GM04503 (cell line): ENCODE measurements at places on chromosomes 1 and 21.
A peak's percentile ranks its signal among the peaks of the same experiment; 100 is the strongest.

DNA sequence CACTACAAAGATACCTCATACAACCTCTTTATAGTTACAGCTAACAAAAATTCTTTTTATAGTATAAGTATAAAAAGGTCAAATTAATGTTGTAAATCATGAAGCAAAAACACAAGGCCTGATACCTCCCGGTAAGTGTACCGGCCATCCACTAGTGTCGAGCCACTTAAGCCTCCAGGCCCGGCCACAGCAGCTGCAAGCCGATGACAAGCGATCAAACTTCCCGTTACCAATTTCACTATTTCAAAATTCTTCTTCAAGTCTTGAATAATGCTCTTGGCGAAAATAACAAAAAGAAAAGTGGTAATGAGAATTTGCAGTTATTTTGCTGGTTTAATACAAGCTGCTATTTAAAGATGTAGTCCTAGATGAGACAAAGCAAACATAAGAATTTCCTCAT, 67.6 kb downstream of the USP24 start:
- no peak for DNase-seq

DNA sequence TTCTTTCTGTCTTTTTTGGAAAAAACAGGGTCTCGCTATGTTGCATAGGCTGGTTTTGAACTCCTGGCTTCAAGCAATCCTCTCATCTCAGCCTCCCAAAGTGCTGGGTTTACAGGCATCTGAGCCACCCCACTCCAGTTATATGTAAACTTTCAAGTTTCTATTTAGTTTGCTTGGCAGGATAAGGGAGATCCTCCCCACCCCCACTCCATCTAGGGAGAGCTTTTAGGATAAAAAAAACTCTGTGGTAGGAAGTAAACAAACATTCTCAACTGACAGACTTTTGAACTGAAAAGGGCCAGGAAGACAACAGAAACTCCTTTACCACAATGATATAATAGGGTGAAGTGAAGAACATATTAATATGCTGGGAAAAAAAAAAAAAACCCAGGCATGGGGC, 41.0 kb upstream of the ZNF326 start:
- DNase-seq: no peak

DNA sequence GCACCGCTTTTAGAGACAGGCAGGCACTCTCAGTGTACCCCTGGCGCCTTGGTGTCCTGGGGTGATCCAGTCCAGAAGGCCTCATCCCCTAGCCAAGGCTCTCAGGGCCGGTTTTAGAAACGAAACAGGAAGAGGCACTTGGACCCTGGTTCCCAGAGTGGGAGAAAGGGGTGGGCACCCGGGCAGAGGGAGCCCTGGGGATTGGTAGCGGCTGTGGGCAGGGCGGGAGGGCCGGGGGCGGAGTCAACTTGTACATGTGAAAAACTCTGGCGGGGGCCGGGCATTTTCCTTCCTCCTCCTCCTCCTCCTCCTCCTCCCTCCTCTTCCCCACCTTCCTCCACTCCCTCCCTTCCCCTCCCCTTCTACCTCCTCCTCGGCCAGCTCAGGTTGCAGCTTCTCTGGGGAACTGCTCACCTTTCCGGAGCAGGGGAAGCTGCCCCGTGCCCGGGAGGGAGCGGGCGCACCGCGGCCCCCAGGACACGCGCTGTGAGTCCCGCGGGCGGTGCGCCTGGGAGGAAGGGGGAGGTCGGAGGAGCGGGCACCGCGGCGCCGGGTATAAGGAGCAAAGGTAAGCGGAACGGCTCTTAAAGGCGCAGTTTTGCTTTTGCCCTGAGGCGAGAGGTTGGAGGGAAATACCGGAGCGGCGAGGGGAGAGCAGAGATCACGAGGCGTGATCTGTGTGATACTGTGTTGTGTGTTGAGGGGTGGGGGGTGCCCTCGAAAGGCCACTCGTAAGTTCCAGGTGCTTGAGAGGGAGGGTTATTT, at the start of gene CDK18:
TSS of gene CDK18 (plus strand) at position 359 of the 765 bp plus-strand sequence. CDS start 18,499 bp downstream, outside the sequence.
- DNase-seq: no peak

GRCh38 chr1:32247983-32248889, 1.2 kb downstream of the FAM167B start:
- DNase-seq: no peak

DNA sequence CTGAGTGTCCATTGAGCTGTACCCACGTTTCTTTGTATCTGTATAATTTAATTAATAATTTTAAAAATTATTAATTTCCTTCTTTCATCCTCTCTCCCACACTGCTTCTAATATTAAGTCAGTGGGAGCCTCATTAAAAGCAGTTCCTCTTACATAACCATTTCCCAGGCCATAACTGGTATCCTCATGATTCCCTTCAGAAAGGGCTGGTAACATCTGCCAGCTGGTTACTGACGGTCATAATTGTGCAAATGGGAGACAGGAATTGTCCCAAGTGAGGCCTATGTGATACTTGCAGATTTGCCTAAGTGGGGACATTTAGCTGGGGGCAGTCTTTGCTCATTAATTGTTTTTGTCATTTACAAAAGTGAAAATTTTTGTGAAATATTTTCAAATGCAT, 69.0 kb upstream of the SPAG17 start:
- DNase-seq: no peak

- DNase-seq: no peak
Observed at GRCh38 chr1:31437433-31438037, 24.5 kb downstream of the SERINC2 start.

DNA sequence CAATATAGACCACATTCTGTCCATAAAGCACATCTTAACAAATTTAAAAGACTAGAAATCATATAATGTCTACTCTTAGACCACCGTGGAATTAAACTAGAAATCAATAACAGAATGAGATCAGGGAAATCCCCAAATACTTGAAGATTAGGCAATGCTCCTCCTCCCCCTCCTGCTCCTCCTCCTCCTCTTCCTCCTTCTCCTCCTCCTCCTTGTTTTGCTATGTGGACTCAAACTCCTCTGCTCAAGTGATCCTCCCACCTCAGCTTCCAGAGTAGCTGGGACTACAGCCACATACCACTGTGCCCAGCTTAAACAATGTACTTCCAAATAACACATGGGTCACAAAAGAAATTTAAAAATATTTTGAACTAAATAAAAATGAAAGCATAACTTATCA, 134.2 kb downstream of the GRIK3 start:
- no peak for DNase-seq

GRCh38 chr1:30478283-30478682, 245.1 kb downstream of the MATN1 start:
- DNase-seq: no peak

- no peak for DNase-seq
Observed at GRCh38 chr1:114075105-114075504, 78.6 kb downstream of the SYT6 start.

DNA sequence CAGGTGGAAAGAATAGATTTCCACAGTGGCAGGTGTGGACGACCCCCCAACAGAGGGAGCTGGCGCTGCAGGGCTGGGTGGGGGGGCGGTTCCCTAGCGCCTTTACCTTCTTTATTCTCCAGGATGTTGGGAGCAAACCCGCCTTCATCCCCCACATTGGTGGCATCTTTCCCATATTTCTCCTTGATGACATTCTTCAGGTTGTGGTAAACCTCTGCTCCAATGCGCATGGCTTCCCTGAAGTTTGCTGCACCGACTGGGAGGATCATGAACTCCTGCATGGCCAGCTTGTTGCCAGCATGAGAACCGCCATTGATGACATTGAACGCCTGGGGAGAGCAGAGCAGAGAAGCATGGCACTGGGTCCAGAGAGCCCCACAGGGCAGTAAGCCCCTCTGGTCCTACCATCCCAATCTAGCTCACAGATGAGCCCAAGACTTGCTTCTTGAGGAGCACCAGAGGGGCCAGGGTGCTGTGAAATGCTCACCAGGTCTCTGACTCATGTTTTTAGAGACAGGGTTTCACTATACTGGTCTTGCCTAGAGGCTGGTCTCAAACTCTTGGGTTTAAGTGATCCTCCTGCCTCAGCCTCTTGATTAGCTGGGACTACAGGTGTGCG, 12.2 kb downstream of the ENO1 start:
- DNase-seq: no peak

DNA sequence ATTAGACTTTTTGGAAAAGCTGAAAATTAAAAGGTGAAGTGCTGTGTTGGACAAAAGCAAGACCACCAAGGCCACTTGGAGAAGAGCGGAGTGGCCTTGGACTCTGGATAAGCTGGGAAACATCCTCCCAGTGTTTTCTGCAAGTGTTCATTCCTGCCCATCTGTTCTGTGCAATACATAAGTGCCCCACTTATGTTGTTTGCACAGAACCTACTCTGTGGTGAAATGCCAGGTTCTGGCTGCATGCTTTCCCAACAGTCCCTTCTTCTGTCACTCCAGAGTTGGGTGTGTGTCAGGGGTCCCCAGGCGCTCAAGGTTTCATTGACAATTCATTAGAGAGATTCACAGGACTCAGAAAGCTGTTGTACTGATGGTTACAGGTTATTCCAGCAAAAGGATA, 30.3 kb downstream of the NHLH2 start:
- DNase-seq: no peak

DNA sequence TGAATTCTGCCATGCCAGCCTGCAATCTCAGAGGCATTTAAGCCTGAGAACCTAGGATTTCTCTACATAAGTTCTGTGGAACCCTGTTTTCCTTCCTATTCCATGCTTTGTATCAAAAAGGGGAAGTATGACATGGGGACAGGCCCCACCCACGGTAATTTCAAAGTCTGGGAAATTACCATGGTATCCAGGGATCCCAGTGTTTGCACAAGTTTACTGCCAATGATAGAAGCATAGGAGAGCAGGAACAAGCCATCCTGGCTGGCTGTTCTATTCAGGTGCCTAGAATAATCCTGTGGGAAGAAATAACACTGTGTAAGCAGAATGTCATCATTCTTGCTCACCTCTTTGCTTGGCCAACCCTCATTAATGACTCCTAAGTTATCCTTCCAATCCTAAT, 53.8 kb upstream of the ATP1B1 start:
- DNase-seq: no peak

DNA sequence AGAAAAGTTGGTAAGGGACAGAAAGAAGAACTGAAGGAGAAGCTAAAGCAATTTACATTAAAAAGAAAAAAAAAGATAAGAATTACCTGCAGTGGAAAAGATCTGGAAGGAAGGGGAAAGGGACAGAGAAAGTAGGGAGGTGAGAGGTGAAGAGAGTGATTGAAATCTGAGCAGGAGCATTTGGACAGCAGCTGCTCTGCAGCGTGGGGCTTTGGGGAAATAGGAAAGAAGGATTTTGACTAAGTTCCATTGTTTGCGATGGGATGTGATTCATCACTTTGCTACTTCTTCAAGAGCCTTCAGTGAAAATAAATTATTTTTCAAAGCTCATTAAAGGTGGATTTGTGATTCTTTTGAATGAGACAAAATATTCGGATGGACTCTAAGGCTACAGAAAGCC, 26.1 kb upstream of the NMNAT2 start:
- no peak for DNase-seq

GRCh38 chr1:227782226-227782625, 33.2 kb upstream of the PRSS38 start:
- no peak for DNase-seq

GRCh38 chr1:167716000-167716271, 5.8 kb upstream of the MPZL1 start:
- no peak for DNase-seq

DNA sequence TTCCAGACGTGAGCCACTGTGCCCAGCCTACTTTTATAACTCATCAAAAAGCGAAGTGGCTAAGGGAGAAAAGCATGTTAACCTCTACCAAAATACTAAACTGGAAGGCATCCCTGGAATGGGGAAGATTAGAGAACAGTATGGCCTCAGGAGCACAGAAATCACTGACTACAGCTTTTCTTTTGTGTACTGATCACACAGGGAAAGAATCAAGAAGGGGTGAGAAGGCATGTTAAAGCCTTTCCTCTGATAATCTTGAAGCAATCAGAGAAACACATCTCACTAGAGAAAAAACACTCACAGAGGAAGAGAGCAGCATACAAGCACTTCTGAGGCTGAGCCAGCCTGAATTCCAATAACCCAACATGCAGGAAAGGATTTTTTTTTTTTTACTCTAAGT, 10.7 kb downstream of the PCAT6 start:
- peak; percentile 72 for DNase-seq

DNA sequence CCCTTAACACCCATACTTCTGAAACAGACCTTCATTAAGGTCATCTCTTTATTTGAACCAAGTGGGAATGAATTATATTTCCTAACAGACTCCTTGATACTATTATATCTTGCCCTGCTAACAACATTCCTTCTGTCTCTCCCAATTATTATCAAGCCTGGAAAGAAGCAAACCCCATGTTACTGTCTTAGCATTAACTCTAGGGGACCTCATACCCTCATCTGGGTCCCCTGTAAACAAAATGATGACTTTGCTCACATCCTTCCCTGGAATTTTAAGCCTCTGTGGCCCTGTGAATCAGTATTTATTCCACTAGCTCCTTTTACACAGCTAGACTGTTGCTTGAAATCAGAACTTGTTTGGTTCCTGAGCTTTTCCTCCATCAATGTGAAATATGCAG, 38.3 kb upstream of the BCL10 start:
- DNase-seq: no peak

DNA sequence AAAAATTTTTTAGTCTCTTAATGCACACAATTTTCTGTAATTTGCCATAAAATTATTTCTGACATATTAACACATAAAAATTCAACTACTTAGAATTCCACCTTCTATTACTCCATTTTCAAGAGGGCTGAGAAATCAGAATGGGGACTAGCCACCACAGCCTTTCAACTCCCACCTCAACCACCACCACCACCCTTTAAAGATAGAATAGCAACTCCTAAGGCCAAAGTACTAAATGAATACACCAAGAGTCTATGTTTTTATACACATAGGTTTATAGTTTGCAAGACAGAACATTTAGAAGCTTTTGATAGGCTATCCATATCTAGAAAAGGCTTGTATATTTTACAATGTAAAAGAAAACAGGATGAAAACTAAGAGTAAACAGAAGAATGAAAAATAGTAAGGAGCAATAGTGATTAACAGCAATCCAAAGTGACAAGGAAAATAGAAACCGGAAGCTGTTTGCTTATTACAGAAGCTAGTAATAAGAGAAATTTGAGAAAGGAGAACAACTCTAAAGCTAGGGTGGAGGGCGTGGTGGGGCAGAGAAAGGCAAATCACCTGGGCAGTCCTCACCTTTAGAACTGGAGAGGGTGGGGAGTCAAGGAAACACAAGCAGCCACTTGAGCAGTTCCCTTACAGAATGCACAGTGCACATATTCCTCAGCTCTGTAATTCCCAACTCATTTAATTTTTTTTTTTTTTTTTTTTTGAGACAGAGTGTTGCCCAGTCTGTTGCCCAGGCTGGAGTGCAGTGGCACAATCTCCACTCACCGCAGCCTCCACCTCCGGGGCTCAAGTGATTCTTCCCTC, 27.7 kb downstream of the EPS15 start:
- no peak for DNase-seq

DNA sequence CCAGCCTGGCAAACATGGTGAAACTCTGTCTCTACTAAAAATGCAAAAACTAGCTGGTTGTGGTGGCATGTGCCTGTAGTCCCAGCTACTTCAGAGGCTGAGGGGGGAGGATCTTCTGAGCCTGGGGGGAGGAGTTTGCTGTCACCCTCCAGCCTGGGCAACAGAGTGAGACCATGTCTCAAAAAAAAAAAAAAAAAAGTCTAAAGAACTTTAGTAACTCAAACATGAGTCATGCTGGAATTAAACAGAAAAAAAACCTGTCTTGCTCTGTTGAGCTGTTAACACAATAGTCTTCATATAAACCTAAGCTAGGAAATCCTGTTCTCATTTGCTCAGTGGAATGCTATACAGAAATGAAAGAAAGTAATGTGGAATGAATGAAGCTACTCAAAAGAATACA, 16.7 kb upstream of the DISP1 start:
- no peak for DNase-seq

GRCh38 chr21:46111193-46111571, 13.3 kb downstream of the COL6A2 start:
- DNase-seq: no peak

GRCh38 chr1:224623743-224624333, 7.7 kb downstream of the CNIH3 start:
- DNase-seq: peak; percentile 78
